ENCODE measurements at places on chromosomes 16 and 17.

DNA sequence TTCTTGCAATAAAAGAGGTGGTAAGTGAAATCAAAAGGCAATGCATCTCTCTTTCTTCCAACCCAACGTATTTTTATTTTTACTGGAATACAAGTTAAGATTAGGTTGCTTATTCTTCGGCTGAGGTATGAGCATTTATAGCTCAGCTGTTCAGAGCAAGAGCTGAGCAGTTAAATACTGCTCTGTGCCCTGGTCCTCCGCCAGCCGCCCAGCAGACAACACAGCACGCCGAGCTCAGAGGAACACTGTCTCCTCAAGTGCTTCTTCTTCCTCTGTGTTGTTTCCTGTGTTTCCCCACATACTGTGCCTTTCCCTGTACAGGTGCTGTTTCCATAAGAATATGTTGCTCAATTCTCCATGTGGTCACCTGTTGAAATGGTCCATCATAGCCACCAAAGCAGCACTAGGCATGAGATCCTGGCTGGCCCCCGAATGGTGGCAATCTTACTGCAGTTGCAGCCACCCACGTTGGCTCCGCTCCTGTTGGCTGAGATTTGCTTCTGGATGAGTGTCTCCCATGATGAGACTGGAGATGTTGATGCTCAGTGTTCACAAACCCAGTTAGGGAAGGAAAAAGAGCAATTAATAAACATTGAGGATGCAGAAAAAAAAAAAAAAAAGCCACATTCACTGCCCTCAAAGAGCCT, 515.3 kb downstream of the GRIN2A start:
- no peak for DNase-seq

DNA sequence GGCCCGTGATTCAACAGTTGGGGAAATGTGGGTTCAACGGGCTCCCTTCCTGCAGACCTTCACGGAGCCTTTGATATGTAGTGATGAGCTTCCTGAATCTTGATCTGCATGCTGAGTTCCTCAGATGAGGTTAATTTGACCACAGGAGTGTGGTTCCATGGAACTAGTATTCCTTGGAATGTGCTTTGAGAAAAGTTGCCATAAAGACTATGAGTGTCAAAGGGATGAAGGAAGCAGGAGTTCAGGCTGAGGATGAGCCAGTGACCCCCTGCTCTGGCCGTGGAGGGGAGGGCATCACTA, 229.2 kb downstream of the MSI2 start:
- DNase-seq = no peak

GRCh38 chr16:29994600-29995323, 655 bp downstream of the HIRIP3 start:
- DNase-seq = peak; percentile 75

- DNase-seq = no peak
Measured at GRCh38 chr16:88789594-88789993, 4.6 kb upstream of the PIEZO1 start.

- no peak for DNase-seq
Measured at GRCh38 chr16:11340710-11341109, 4.5 kb upstream of the RMI2 start.

DNA sequence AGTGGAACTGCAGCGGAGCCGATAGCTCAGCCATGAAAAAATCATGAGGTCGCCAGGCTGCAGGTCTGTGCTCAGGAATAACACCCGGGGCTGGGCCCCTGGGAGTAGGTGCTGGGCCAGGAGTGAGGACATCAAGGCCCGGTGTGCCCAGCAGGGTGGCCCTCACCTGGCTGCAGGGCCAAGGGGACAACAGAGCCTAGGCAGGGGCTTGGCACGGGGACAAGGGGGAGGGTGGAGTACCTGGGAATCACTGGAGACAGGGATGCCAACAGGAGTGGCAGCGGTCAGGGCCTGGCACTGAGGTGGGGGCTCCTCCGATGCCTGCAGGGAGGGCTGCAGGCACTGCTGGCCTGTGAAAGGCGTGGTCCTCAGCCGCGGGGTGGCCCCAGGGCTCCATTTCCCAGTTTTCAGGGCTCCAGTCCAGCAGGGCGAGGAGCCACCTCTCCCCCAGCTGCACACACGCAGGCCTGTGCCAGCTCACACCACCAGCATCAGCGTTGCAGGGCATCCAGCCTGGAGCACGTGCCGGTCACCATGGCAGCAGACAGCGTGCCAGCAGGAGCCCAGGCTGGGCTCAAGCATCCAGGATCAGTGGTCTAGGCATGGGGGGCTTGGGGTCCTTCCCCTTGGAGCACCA, 4.7 kb upstream of the FSCN2 start:
- no peak for DNase-seq

DNA sequence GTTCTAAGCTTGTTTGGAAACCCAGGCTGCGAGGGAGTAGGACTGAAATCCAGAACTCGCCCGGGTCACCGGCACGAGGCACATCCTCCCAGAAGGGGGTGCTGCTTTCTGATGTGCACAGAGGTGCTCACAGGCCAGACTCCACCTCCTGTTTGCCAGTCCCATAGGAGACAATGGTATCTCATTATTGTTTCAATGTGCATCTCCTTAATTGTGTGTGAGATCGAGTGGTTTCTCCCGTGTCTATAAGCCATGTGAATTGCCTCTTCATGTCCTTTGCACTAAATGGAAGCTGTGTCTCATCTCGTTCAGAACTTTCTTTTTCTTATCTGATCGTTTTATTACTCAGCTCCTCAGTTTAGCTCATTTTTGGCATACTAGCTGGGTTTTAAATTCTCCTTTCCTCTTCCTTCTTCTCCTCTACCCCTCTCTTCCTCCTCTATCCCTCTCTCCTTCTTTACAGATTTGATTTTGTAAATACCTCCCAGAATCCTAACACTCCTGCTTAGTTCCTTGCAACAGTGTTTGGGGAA, 32.1 kb upstream of the PRKCB start:
- peak; percentile 68 for DNase-seq

DNA sequence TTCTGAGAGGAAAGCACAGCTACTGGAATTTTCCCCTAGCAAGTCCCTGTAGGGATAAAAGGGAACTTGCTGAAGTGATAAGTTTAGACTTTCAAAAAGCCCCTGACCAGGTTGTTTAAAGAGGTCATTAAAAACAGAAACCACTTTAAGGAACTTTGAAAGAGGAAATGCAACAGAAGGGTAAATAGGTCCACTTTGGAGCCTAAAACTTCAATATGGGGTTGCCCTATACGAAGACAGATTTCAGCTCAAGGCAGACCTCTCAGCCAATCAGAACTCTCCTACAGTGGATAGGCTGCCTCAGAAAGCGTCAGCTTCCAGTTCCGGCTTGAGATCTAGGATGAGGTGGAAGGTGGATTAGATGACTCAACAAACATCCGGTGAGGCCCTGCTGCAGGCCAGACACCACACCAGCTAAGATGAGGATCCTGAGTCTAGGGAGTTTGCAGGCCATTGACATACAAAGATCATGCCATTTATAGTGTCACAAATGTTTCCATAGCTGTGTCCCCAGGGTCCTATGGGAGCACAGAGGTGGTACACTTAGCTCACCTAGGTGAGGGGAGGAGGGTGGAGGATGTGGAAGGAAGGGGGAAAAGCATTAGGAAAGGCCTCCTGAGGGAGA, 7.9 kb upstream of the MFSD6L start:
- no peak for DNase-seq

GRCh38 chr16:49441366-49441780, 67.8 kb downstream of the C16orf78 start:
- DNase-seq = peak; percentile 46

DNA sequence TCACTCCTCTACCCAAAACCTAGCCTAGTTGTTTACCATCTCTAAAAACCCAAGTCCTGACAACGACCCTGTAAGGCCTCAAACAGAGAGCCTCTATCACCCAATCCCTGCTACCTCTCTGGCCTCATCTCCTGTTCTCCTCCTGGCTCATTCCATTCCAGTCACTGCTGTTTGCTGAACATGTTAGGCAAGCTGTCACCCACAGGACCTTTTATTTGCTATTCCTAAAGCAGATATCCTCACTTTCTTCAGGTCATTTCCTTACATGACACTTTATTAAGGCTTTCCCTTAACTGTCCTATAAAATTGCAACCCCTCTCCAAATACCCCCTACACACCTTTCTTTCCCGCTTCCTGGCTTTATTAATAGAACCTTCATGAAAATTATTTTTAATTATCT, 85.1 kb downstream of the KANSL1 start:
- DNase-seq = no peak

GRCh38 chr16:80390046-80390445, 150.7 kb upstream of the DYNLRB2 start:
- DNase-seq = no peak

DNA sequence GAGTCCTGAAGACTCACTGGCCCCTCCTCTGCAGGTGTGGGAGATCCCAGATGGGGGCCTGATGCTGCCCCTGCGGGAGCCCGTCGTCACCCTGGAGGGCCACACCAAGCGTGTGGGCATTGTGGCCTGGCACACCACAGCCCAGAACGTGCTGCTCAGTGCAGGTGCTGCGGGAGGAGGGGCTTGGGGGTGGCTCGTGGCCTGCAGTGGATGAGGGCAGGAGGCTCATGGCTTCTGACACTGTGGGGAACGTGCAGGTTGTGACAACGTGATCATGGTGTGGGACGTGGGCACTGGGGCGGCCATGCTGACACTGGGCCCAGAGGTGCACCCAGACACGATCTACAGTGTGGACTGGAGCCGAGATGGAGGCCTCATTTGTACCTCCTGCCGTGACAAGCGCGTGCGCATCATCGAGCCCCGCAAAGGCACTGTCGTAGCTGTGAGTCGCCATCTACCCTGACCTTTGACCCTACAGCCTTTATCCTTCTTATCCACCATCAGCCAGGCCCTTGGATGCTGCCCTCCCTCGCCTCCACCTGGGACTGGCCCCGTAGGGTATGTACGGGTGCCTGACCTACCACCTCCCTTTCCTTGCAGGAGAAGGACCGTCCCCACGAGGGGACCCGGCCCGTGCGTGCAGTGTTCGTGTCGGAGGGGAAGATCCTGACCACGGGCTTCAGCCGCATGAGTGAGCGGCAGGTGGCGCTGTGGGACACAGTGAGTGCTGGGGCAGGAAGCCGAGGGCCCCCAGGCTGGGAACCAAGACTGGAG, 3.6 kb downstream of the CORO1A start:
- DNase-seq = peak; percentile 94

DNA sequence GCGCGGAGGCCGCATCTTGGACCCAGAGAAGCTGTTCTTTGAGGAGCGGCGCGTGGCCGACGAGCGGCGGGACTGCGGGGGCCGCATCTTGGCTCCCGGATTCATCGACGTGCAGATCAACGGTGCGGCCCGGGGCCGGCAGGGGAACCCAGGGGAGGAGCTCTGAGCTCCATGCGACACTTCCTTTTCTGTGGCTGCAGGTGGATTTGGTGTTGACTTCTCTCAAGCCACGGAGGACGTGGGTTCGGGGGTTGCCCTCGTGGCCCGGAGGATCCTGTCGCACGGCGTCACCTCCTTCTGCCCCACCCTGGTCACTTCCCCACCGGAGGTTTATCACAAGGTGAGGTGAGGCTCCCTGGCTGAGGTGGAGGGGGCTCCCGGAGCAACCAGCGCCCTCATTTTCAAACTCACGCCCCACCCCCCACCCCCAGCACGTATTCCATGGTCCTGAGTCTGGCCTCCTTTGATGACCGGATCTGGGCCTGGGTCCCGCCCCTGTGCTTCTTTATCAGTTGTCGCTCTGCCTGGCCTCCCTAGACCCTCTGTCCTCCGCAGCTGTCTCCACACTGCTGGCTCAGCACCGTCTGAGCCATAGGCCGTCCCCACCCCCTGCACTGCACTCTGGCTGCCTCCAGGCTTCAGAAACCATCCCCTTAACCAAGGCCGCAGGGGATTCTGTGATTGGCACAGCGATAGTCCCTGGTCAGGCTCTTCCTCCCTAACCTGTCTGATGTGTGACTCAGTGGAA, 787 bp downstream of the AMDHD2 start:
- DNase-seq = peak; percentile 37

DNA sequence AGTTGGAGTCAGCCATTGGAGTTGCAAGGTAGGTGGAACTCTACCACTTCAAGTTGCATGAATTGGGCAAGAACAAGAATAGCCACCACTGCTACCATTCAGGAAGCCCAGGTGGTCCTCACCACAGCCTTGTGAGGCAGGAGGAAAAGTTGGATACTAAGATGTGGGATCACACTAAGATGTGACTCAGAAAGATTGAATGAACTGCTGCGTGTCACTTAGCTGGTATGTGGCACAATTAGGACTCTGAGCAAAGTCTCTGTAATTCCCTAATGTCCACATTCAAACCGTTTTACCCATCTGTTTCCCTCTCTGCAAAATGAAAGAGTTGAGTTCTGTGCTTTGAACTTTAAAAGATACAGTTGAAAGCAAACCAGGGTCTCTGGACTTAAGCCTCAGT, 44.7 kb upstream of the HS3ST3A1 start:
- DNase-seq = no peak

GRCh38 chr16:12971241-12971640, 69.8 kb downstream of the SHISA9 start:
- DNase-seq = no peak

DNA sequence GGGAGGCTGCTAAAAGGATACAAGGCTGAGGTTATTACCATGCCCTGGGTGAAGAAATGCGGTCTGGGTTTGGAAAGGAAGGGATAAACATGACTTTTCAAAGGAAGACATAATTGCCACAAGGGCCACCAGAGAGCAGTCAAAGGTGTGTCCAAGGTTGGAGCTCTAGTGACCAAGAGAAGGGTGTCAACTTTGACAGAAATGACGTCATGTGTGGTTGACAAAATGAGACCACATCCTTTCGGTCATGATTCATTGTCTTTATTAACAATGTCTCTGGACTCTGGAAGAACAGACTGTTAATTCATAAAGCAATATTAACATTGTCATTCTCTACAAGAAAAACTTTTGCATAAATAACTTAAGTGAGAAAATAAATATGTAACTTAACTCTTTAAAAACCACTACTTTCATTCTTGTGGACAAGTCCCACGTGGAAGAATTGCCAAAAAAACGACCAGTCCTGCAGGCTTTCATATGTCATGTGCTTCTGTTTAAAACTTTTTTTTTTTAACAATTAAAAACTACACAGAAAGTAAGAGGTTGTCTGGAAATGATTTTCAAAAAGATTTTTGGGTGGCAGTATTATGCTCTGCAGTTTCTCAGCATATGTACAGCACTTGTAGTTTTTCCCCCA, 5.0 kb downstream of the SOST start:
- DNase-seq = no peak

DNA sequence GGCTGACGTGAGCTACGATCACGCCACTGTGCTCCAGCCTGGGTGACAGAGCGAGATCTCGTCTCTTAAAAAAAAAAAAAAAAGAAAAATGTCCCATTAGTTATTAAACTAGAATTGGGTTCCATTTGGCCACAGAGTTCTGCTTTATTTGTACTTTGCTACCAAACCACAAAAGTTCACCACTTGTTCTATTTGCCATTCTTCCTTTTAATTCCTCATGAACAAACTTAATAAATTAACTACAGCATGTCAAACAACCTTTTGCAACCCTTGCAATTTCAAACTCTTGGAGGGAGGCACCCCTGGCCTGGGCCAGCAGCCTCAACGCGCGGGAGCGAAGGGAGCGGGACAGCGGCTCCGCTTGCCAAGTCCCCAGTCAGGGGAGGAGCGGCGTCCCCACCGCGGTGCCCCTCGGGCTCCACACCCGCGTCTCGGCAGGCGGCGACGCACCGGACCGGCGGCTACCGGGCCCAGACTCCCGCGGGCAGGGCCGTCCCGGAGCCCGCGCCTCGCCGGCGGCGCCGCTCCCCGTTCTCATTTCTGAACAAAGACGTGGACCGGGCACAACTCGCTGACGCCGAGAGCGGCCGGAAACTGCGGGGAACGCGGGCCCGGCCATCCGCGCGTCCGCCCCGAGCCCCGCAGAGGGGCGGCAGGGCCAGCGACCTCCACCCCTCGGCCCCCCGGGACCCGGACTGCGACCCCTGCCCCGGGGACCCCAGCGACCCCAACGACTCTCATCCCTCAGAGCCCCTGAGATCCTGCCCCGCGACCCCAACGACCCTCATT, 775 bp downstream of the CYTH1 start:
- DNase-seq = peak; percentile 46

All from stimulated activated CD4-positive, alpha-beta T cell treated with anti-CD3 and anti-CD28 coated beads, Interleukin-4, amount 100 ng/mL, for 1 hour (primary cell).